HT1080 (cell line): ENCODE measurements at places on chromosomes 2 and 18. TPM values are rescaled to one million over a fixed set of nuclear protein-coding genes. Genes with fewer than 3 reads are reported as not detected.

- no peak for DNase-seq
These were observed 776.0 kb downstream of the TSN start for GRCh38 chr2:122531290-122532071.

DNA sequence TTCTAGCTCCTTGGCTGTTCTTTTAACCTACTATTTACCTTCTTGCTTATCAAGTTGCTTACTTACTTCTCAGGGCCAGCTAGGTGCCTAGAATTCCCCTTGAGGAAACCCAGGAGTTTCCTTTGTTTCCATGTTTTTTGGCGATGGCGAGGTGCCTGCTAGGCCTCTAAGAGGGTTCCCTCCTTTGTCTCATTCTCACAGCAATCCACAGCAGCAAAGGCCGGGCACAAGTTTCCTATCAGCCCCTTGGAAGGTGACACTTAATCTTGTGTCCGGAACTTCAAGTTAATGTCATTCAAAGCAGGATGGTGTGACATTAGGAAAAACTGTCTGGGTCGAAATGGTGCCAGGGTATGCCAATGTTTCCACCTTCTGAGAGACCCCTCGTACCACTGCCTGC, 101.9 kb upstream of the EPC2 start:
- DNase-seq: no peak

ANKRD44 gene
- total RNA-seq: 10.4 and 16.0 TPM in 2 replicates

- no peak for DNase-seq
These were observed 236.0 kb upstream of the HDAC4 start for GRCh38 chr2:239636808-239637207.

DNA sequence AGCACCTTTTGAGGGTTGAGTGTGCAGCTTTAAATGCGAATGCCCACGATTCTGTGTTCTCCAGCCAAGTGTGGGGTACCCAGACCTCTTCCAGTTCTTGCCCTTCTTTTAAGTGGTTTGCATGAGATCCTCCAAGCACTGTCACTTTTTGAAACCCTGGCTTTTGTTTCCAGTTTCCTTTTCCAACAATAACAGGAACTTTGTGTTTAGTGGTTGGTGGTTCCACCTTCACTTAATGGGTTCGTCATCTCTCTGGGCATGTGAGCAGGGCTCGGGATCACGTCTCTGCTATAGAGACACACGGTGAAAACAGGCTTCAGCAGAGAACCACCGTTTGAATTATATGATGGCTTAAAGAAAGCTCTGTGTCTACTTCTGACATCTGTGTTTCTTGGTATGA, 197.6 kb downstream of the LDLRAD4 start:
- DNase-seq: no peak

OSBPL6 gene
- 8.7 and 18.3 TPM in 2 replicates for total RNA-seq

DNA sequence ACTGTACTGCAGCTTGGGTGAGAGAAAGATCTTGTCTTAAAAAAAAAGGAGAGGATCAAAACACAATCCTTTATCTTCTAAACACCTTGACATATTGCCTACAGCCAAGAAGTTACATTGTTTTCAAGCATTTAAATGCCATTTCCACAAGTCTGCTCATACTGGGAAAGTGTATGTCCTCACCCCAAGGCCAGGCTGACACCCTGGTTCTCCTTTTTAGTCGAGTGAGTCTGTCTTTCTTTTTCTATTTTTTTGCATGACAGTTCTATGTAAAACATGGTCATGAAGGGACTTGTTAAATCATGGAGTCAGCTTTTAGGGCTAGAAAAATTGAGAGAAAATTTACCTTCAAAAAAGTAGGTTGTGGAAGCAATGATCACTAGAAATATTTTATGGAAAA, 233.3 kb downstream of the FAM210A start:
- no peak for DNase-seq

CRACDL gene
- total RNA-seq: 0.07 TPM in 1 of 2 replicates, not detected in the other

DNA sequence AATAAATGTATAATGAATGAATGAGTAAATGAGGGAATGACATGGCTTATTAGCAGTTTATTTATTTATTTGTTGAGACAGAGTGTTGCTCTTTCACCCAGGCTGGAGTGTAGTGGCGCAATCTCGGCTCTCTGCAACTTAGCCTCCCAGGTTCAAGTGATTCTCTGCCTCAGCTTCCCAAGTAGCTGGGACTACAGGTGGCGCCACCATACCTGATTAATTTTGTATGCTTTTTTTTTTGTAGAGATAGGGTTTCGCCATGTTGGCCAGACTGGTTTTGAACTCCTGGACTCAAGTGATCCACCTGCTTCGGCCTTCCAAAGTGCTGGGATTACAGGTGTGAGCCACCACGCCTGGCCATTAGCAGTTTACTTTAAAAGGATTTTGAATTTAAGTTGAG, 100.3 kb upstream of the CAVIN2 start:
- DNase-seq: no peak

- DNase-seq: no peak
These were observed 2.5 kb upstream of the IL36RN start for GRCh38 chr2:113056521-113056920.

GRCh38 chr2:162123806-162124758, 28.0 kb downstream of the GCG start:
- DNase-seq: peak; percentile 32

ADNP2 gene
- total RNA-seq: 23.0 and 23.7 TPM in 2 replicates

- no peak for DNase-seq
These were observed 21.2 kb upstream of the HNMT start for GRCh38 chr2:137942833-137943677.

- DNase-seq: no peak
These were observed 14.5 kb downstream of the NTSR2 start for GRCh38 chr2:11655495-11655894.

DNA sequence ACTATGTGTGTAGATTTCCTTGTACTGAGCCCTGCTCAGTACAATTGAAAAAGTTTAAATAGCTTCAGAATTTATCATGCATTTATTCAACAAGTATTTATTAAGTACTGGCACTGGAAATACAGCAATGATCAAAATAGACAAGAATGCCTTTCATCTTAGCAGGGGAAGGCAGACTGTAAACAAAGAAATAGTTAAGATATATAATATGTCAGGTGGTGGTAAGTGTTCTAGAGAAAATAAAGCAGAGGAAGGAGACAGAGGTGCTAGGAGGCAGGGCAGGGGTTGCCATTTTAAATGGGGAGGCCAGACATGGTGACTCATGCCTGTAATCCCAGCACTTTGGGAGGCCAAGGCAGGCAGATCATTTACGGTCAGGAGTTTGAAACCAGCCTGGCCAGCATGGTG, 13.6 kb upstream of the LIPG start:
- DNase-seq: peak; percentile 55

GRCh38 chr2:69968609-69969008, 7.2 kb upstream of the ASPRV1 start:
- DNase-seq: no peak

GRCh38 chr2:86703704-86704361, 16.3 kb upstream of the RMND5A start:
- DNase-seq: no peak

- DNase-seq: no peak
These were observed 134.9 kb downstream of the NDUFA10 start for GRCh38 chr2:239890206-239890746.

- DNase-seq: no peak
These were observed 95.4 kb upstream of the CYP1B1 start for GRCh38 chr2:38171208-38171855.

CDK5R2 gene
- 0.27 TPM in 1 of 2 replicates, not detected in the other for total RNA-seq

GBX2 gene
- total RNA-seq: 1.9 and 3.7 TPM in 2 replicates

- no peak for DNase-seq
These were observed 83.9 kb downstream of the APOB start for GRCh38 chr2:20960003-20960402.

GRCh38 chr2:119490653-119491195, 33.6 kb downstream of the SCTR start:
- DNase-seq: no peak

CPO gene
- 0.10 TPM in 1 of 2 replicates, not detected in the other for total RNA-seq

SERPINB11 gene
- not detected in 2 replicates for total RNA-seq

DNA sequence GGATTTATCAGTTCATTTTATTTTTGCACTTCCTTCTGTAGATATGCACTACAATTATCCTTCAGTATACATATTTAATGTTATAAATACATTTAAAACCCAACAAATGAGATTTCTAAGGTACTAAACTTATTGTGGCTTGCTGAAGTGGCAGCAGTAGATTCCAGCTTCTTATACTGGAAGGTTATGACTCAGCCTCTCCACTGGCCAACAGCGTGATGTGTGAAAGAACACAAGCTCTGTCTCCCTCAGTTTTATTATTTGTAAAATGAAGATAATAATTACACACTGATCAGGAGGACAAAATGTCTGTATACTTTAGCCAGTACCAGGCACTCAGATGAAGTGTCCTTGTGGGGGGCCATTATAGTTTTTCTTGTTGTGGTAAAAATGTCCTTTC, 1147.1 kb downstream of the CNTNAP5 start:
- peak; percentile 15 for DNase-seq

- no peak for DNase-seq
These were observed 322.2 kb upstream of the DDX18 start for GRCh38 chr2:117492209-117492851.

DNA sequence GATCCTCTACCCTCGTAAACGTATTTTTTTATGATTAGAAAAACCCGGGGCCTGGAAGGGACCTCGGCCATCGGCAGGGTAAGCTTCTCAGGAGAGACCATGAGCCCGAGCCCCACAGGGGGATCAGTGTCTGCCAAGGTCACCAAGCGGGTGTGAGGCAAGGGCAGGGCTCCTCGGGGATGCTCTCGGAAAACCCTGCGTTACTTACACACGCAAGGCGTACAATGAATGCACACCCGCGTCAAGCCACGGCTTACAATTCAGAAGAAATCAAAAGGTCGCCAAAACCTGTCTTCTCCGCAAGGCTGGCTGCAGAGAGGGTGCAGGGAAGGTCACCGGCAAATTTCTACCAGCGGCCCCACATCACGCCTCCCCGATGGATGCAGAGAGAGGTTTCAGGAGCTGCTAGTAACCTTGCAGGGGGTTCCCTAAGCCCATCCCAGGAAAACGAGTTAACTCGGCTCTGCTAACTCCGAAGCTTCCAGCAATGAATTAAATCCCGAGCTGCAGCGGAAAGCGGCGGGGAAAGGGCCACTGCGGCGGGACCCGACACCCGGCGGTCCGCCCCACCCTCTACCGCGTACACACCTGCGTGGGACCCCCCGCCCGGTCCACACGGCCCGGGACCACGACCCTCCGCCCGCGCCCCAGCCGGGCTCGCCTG, 638 bp downstream of the ST3GAL5 start:
- no peak for DNase-seq

DNA sequence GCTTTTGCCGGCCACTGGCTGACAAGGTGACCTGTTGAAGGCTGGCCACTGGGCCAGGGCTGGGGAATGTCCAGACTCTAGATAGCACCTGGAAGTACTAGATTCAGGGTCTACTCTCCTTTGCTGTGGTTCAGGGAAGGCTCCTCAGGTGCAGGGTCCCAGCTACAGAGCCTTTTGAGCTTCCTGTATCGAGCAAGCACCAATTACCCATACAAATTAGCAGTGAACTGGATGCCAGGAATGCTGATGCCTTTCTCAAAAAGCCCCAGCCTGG, 213.4 kb downstream of the CYP26B1 start:
- no peak for DNase-seq

DNA sequence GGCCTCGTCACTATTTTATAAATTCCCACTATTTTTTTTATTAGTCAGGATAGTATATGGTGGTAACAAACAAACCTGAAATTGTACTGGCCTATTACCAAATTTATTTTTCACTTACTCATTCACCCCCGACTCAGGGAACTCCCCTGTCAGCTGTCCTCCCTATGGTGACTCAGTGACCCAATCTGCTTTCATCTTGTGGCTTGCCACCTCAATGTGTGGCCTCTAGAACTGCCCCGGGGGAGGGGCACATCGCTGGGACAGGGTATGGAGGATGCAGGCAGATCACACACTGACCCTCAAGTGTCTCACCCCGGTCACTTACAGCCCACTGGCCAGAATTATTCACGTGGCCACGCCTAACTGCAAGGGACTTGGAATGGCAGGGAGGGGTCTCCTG, 71.6 kb downstream of the ACTR2 start:
- peak; percentile 58 for DNase-seq

IL1RL2 gene
- total RNA-seq: not detected in 2 replicates

CBLN2 gene
- not detected in 2 replicates for total RNA-seq

GRCh38 chr18:46196627-46197243, 92.5 kb downstream of the HAUS1 start:
- no peak for DNase-seq

DNA sequence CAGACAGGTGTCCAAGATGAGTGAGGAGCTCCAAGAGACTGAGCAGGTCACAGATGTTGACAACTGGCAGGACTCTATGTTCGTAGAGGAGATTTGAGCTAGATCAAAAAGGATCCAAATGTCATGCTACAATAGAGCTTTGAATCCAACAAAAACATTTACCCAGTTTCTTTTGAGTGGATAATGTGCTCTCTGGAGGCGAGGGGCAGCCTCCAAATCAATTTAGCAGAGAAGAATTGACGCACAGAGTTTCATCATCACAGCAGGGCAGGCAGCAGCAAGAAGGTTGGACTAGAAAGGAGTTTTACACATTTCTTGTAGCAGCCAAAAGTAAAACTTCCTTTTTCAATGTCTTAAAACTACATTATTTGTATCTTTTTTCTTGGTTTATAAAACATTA, 653.0 kb downstream of the RNF144A start:
- DNase-seq: no peak

DNA sequence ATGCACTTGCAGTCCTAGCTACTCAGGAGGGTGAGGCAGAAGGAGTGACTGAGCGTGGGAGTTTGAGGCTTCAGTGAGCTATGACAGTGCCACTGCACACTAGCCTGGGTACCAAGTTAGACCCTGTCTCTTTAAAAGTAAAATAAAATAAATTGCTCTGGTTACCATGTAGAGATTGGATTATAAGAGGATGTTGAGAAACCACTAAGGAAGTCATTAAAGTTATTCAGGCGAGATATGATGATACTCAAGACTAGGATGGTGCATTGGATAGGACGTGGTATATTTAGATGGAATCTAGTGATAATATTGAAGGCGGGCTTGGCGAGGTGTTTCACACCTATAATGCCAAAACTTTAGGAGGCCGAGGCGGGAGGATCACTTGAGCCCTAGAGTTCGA, 50.6 kb downstream of the BMPR2 start:
- DNase-seq: no peak

C2orf81 gene
- 0.37 and 2.2 TPM in 2 replicates for total RNA-seq

GRCh38 chr18:33264566-33264965, 176.0 kb downstream of the CCDC178 start:
- no peak for DNase-seq

GRCh38 chr2:69988086-69988635, 26.7 kb upstream of the ASPRV1 start:
- DNase-seq: no peak

LCT gene
- total RNA-seq: not detected in 2 replicates

DNA sequence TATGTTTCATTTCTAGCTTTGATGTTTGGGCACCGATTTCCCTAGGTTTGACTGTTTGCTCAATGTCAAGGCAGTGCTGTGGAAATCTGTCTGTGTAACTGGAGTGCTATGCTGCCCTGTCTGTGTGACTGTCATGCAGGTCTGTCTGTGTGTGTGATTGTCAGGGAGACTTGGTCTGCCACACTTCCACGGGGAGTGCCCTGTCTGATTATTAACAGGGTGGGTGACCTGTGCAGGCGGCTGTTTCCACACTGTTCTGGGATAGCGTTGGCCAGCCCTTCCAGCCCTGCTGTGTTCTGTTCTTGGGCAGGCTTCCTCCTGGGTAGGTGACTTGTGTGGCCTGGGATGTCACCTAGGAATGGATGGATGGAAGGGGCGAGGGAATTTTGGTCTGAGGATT, 85.3 kb downstream of the FHOD3 start:
- DNase-seq: no peak

UGT1A4 gene
- total RNA-seq: not detected in 2 replicates
